ENCODE measurements at places on chromosomes 11 and 22.

DNA sequence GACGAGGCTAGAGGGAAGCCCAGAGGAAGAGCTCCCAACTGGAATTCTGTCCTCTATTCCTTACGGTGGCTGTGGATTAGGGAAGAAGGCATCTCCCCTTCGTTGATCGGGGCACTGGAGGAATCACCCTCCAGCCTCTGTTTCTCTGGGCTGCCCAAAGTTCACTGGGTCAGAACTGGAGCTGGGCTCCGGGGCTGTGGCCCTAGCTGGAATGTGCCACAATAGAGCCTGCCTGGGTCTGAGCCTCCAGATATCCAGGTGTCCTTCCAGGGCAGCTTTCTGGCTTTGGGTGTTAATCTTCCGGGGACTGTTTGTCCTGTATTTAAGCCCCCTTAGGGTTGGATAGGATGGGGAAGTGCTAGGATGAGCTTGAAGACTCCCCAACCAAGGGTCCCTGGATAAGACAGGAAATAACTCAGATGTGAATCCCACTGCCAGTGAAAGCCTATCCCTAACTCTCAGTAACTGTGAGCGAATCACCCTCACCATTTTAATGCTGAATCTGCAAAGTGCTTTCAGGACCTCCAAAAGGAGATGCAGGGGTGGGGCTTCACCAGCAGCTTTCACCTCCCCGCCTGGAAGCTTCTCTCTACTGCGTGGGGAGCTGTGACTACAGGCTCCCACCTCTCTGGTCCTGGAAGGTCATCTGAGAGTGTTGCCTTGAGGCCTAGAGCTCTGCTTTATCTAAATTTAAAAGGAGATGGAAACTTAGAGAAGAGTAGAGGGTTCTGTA, 9.5 kb downstream of the YPEL4 start:
- DNase-seq, result no peak

DNA sequence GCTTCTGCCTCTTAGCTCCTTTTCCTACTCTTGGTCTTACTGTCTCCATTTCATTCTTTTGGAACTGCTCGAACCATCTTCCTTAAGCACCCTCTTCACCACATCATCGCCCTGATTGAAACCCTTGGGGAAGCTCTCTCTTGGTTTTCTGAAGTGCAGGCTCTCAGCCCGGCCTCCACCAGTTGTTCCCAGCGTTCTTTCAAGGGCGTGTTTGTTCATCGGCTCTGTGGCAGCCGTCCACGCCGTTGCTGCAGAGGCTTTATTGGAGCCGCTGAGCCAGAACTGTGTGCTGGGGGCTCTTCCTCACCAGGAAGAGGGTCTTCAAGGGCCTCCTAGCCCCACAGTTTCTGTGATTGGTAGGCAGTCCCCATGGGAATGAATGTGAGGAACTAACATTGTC, 214.1 kb downstream of the TBC1D22A start:
- no peak for DNase-seq

GRCh38 chr22:50169774-50170341, 673 bp upstream of the PANX2 start:
- DNase-seq, result peak; percentile 73

GRCh38 chr22:22079404-22080148, 97.0 kb upstream of the TOP3B start:
- DNase-seq, result no peak

- DNase-seq, result no peak
These were observed at the start of gene MMP7 for GRCh38 chr11:102530558-102530957. TSS of gene MMP7 (minus strand) at chr11:102530747. CDS start at chr11:102530700, 47 bp downstream.

- no peak for DNase-seq
These were observed 1.4 kb upstream of the KRTAP5-6 start for GRCh38 chr11:1695548-1696108.

DNA sequence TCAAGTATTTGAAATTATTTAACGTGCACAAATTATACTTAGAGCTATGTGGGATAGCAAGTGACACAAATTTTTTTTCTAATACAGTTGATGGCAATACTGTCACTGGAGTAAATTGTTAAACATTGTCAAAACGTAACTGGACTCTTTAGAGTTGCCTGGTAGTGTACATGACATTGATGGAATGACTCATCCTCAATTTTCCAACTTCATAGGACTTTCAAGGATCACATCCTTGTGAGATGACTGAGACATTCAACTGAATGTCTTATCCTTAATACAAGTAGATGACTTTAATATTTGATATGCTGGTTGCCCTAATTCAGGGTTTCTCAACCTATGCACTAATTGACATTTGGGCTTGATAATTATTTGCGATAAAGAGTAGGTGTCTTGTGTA, 310.0 kb downstream of the SWAP70 start:
- DNase-seq, result no peak

GRCh38 chr11:46119352-46120216, 1.7 kb downstream of the PHF21A start:
- peak; percentile 73 for DNase-seq

- DNase-seq, result no peak
These were observed 3.1 kb upstream of the ADORA2A start for GRCh38 chr22:24424001-24424900.

- peak; percentile 52 for DNase-seq
These were observed at the start of gene DEUP1 for GRCh38 chr11:93330446-93330984. TSS of gene DEUP1 (plus strand) at chr11:93330742. CDS start at chr11:93332260, 1,518 bp downstream.

DNA sequence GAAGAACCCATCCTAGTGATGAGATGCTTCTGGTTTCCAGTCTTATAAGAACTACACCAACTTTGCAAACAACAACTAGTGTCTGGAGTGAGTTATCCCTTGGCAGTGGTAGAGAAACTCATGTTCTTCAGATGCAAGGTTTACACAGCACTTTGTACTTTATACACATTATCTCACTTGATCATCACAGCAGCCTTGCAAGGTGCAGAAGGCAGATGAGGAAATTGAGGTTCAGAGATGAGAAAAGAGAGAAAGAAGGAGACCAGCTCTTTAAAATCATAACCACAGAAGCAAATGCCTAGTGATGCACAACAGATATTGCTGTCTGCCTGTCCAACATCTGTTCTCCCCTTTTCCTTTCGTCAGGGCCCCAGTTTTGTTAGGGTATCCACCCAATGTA, 16.7 kb upstream of the CD44 start:
- DNase-seq, result no peak

GRCh38 chr11:2393111-2393868, 7.3 kb upstream of the TSSC4 start:
- DNase-seq, result no peak

DNA sequence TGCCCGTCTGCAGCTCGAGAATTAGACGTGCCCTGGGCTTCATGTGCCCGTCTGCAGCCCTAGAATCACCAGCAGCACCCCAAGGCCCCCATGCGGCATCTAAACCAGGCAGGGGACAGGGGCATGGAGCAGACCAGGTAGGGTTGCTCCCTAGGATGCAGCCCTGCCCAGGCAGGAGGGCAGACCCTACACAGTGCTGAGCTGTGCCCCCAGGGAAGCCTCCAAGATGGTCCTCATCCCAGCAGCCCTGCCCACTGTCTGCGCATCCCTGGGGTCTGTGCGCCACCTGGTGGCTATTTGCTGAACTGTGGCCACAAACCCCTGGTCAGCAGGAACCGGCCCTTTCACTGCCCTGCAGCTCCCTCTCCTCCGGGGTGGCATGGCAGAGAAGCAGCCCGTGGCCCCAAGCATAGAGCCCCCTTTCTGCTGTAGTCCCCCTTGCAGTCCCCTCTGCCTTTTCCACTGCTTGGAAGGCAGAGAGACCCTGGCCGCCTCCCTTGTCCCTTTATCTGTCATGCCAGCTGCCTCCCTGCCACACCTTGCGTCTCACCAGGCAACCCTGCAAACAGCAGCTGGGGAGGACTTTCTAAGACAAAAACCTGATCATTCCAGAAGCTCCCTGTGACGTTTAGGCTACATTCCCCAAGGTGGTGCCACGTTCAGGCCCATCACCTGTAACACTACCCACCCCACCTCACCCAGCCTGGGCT, 86.6 kb downstream of the KCNQ1 start:
- peak; percentile 85 for DNase-seq

DNA sequence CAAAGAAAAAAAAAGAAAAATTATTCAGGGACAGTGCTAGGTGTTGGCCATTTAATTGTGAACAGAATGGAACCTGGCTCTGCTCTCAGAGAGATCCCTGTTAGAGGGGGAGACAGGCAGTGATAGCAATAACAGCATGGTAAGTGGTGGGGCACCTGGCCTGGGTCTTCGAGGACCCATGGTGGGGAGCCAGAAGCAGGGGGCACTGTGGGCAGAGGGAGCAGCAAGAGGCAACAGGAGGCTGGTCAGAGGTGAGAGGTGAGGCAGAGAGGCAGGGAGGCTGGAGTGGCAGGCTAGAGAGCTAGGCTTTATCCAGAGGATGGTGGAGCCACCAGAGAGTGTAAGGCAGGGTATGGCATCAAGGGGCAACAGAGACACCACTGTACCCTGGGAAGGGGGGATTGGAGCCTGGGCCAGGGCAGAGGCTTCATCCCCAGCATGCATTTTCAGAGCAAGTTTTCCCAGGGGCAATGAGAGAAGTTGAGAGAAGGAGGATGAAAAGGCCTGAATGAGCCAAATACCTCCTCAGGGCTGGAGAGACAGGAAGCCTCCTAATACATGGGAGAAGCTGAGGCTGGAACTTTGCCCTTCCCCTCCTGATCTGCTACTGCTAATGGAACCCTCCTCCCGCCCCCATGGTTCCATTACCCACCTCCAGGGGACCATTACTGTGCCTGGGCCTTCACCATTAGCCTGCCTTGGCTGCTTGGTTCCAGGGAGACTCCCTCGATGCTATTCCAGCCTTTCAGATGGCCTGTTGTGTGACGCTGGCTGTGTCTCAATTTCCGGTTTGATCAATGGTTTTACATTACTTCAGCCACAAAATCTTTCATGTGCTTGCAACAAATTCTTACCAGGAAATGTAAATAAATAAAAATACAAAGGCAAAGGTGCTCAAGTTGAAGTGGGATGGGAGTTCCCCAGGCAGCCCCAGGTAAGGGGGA, 2.6 kb upstream of the P2RY2 start:
- no peak for DNase-seq

DNA sequence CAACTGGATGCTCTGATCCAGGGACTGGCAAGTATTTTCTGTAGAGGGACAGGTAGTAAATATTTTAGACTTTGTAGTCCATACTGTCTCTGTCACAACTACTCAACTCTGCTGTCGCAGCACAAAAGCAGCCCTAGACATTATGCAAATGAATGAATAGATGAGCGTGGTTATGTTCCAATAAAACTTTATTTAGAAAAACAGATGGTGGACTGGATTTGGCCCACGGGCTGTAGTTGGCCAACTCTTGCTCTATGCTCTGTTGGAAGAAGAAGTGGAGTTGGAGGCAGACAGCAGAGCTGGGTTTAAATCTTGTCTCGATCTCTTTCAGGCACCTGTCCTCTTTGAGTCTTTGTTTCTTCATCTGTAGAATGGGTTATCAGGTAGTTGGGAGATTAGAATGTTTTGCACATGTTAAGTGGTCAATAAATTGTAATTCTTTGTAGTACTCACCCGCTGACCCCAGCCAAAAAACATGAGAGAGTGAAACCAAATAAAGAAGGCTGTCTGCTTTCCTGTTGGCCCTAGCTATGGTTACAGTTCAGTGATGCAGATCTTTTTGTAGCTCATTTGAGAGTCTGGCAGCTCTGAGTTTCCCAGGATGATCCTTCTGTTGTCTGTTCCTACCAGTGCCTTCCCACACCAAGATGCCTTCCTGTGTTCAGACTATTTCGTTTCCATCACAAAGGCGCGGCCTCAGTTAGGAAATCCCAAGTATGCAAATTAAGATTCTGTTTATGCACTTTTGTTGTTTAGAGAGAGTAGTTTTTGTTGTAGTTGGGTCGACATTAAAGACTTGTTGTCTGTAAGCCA, 198.1 kb upstream of the SEZ6L start:
- DNase-seq, result no peak

- peak; percentile 79 for DNase-seq
These were observed 10.3 kb upstream of the MB start for GRCh38 chr22:35627267-35628041.

GRCh38 chr11:103668859-103669258, 367.6 kb upstream of the DDI1 start:
- DNase-seq, result no peak

DNA sequence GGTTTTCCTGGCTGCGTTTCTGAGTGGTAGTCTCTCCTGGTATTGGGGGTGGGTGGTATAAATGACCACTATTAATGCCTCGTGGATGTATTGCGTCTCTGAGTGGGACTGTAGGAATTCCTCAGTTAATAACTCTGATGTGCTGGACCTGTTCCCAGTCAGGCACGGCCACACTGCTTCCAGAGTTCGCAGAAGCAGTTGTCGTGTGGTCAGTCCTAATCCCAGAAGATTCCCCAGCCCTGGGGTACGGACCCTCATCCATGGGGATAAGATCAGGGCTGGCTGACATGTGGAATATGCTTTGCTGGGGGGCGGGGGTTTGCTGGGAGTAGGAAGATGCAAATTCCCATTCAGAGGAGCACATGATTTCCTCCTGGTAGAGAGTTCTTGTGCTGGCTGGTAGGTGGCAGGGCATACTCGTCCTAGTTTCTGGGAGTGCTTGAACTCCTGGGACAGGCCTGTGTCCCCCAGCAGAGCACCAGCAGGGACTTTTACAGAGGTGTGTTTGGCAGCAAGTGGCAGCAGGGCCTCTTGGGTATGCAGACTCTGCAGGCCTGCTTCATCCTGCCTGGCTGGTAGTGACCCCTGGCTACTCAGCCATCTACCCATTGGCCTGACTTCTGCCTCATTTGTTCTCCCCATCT, 157.4 kb downstream of the NAV2 start:
- no peak for DNase-seq

- peak; percentile 83 for DNase-seq
These were observed 19.2 kb downstream of the NECTIN1 start for GRCh38 chr11:119709638-119710346.

DNA sequence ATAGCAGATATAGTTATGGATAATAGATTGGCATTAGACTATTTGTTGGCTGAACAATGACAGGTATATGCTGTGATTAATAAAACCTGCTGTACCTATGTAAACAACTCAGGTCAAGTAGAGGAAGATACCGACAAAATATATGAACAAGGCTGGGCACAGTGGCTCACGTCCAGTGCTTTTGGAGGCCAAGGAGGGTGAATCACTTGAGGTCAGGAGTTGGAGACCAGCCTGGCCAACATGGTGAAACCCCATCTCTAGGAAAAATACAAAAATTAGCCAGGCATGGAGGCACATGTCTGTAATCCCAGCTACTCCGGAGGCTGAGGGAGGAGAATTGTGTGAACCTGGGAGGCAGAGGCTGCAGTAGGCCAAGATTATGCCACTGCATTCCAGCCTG, 14.0 kb upstream of the CHKA start:
- no peak for DNase-seq

DNA sequence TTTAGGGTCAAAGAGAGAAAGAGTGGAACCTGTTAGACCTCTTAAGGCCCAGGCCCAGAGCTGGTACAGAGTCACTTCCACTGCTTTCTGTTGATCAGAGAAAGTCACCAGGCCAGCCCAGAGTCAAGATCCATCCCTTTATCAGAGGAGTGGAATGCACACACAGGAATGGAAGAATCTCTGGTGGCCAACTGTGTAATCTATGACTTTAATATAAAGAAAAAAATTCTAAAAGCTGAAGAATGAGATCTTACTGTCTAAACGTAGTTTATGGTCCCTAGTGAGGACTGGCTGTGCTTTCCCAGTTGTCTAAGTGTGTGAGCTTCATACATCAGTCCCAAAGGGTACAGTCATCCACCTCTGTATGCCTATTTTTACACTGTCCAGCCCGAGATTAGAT, 51.0 kb downstream of the PPFIBP2 start:
- DNase-seq, result no peak

- DNase-seq, result no peak
These were observed 1.5 kb upstream of the PLCB3 start for GRCh38 chr11:64249563-64250414.
